ENCODE measurements at places on chromosomes 3 and 15.

DNA sequence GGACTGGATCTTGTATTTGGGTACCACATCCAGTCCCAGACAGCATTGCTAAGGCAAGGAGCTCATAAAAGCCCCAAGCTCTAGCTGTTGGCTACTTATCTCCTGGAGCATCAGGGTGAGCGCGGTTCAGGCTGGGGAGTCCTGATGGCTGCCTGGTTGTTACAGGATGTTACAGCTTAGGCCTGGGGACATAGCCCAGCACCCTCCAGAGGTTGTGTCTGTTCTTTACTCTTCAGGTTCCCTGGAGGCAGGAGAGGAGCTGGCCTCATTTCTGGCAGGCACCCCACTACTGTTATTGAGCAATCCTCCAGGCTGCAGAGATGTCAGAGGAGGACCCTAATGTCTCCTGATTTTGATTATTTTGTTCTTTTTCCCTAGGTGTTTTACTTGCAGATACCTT lies 26.6 kb downstream of the APBA2 start:
- DNase-seq: no peak

- no peak for DNase-seq
Observed at GRCh38 chr3:169662132-169662842, 1.2 kb downstream of the MECOM start.

- DNase-seq: peak; percentile 16
Observed at GRCh38 chr3:36729204-36730056, 34.9 kb downstream of the DCLK3 start.

DNA sequence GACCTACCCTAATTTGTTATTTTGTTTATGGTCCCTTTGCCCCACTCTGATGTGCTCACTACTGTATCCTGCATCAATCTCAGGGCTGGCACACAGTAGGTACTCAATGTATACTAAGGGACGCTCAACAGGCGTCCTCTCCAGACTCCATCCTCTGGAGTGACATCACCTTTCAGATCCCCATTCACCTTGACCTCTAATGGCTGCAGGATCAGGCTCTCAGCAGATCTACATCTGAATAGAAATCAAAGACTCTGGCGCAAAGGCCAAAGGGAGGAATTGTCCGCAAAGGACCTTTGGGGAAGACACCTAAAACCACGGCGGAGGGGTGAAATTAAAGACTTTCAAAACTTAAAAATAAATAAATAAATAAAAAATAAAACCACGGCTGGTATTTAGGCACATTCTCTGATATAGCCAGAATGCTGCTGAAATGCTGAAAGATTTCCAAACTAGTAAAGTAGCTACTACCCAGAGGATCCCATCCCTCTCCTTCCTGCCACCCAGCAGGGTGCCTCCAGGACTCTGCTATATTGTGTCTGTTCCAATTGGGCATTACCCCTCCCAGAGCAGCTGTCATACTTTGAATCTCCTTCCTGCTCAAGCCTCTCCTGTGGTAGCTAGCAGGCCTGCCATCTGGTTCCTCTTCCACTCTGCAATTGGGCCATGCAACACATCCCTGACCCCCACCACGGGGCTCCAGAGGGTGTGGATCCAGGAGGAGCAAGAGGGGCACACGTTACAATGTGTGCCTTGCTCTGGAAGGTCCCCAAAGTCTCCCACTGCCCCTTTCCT lies 6.1 kb downstream of the SHF start:
- DNase-seq: no peak

- DNase-seq: no peak
Observed at GRCh38 chr15:68187559-68187958, 17.6 kb downstream of the CALML4 start.

DNA sequence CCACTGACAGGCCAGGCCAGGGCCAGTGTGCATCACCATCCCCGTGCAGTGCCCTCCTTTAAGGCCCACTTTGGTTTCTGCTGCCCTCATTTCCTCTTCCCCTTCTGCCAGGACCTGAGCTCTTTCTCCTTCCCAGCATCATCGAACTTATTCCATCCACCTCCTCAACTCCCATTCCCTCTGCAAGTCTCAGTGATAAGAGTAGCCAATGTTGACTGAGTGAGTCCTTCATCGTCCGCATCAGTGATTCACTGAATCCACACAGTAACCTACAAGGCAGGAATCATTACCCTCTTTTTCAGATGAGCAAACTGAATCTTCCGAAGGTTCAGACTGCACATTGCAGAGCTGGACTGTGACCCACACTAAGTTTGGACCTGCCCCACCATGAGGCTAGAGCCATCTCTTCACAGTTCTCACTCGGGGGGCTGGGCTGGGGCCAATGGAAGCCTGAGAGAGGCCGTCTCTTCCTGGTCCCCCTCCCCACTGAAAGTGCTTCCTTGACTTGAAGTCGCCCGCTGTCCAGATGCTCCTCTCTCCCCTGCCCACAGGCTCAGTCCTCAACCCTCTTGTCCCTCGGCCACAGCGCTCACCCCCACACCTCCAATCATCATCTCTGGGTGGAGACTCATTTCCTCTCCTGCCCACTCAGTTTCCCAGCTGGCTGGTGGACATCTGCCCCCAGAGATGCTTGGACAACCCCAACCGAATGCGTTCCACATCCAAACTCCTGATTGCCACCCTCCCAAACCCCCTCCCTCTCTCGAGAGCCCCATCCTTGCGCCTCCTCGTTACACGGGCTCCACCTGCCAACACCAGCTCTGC lies 15.2 kb upstream of the ANPEP start:
- DNase-seq: no peak

GRCh38 chr3:168427156-168427555 lies 331.4 kb upstream of the GOLIM4 start:
- DNase-seq: no peak

GRCh38 chr3:72082776-72083462 lies 298.0 kb upstream of the PROK2 start:
- DNase-seq: no peak

- DNase-seq: no peak
Observed at GRCh38 chr3:71893702-71894479, 108.9 kb upstream of the PROK2 start.

DNA sequence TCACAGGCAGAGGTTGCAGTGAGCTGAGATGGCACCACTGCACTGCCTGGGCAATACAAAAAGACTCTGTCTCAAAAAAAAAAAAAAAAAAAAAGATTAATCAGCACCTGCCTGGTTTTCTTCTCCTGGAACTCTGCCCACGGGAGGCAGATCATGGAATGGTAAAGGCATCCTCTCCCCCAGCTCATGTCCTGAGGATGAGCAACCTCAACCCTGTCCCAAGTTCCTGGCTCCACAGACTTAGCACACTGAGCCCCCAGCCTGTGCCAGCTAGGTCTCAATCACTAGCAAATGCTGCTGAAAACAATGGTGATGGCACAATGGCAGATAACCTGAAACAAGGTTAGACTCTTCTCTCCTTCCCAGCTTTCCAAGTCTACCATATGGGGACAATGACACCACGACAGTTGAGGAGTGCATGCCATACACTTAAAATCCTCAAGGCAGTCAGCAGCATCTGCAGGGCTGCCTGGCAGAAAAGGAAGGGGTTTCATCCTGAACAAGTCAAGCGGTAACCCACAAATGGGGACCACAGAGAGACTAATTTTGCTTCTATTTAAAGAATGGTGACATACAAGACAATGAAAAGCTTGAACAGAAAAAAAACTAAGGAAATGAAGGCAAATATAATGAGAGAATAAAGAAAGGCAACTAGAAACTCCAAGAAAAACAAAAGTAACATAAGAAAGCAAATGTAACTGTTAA lies 4.8 kb downstream of the CLN6 start:
- peak; percentile 56 for DNase-seq

DNA sequence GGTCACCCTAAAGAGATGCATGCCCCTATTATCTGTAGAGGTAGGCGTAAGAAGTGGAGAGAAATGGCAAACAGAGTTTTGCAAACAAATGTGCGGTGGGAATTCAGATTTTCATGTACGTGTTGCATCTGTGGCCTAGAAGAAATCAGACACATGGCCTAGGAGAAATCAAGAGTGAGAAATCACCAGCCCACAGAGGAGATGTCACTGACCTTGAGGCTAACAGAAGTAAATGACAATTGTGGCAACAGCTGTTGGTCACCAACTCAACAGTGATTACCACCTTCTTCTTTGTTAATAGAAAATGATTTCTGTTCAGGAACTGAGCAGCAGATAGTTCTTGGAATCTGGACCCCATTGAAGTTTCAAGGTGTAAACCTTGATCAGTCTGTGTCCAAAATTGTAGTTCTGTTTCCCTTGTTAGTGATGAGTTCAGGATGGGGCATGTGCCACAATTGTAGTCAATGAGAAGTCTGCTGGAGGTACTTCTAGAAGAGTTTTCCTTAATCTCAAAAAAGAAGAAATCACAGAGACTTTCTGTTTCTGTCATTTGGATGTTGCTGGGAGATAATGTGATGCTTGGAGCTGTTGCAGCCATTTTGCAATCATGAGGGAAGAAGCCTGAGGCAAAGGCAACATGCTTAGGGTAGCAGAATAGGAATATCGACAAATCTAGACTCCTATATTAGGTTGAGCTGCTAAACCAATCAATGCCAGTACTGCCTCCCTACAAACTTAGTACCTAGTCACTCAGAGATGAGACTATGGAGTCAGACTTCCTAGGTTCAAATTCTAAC lies 34.3 kb upstream of the RFTN1 start:
- no peak for DNase-seq

Measured in GM12864 (cell line).